CD4-positive, alpha-beta T cell treated with Interleukin-4 for 1 hour (primary cell): ENCODE measurements at places on chromosomes 6 and 20.

DNA sequence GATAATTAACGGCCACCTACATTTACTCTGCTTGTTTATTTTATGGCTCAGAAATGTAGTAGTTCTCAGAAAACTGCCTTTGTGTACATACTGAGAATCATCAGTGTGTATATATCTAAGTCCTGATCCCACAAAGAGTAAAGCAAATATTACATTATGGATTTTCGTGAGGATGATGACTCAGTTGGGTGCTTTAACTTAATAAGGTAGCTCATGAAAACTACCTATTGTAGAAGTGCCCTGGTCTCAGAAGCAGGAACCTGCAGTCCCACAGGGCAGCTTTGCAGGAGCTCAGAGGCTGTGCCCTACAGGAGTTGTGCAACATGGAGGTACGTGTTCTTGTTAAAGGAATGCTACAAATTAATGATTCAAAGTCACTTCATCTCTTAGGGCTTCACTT lies 108.2 kb downstream of the PLG start:
- DNase-seq = no peak

- no peak for DNase-seq
These were observed 116.1 kb upstream of the TIAM2 start for GRCh38 chr6:154878871-154879491.

GRCh38 chr6:77341058-77341986 lies 122.0 kb downstream of the HTR1B start:
- no peak for DNase-seq

DNA sequence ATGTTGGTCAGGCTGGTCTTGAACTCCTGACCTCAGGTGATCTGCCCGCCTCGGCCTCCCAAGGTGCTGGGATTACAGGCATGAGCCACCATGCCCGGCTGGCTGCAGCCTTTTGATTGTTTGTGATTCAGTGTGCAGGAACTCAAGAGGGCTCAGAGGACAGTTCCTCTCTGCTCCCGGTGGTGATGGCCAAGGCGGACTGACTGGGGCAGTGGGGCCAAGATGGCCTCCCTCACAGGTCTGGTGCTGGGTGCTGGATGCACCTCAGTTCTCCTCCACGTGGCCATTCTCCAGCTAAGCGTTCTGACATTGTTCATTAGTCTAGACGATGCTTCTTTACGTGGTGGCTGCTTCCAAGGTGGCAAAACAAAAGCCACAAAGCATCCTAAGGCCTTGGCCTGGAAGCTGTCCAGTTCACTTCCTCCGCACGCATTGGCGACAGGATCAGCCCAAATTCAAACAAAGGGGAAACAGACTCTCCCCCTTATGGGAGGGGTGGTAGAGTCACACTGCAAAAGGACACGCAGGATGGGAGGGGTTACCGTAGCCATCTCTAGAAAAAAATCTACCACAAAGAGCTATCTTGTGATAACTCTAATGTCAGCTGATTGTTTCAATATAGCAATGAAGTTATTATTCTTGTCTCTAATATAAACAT lies 146.9 kb downstream of the FOXC1 start:
- no peak for DNase-seq

- DNase-seq = no peak
These were observed 494.0 kb downstream of the ADGRB3 start for GRCh38 chr6:69129046-69129445.

- DNase-seq = no peak
These were observed 86.1 kb downstream of the FAM83B start for GRCh38 chr6:54932622-54933021.

DNA sequence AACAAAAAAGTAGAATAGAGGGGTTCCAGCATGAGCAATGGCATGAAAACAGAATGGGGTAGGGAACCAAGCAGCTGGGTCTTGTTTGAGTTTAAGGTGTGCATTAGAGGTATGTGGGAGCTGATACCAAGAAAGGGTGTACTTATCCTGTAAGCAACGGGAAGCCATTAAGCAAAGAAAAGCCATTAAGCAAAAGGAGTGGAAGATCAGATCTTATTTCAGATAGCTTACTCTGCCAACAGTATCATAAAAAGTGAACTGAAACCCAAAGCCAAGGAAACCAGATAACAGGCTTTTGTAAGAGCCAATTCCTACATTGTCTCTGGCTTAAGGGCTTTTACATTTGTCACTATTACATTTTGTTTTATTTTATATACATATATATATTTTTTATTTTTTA lies 21.3 kb upstream of the BEND6 start:
- DNase-seq = no peak

- no peak for DNase-seq
These were observed 132.4 kb downstream of the CDH26 start for GRCh38 chr20:60090631-60091030.

- no peak for DNase-seq
These were observed 1289.3 kb upstream of the CITED2 start for GRCh38 chr6:140663772-140664171.

- DNase-seq = no peak
These were observed 173.3 kb upstream of the TNFAIP3 start for GRCh38 chr6:137693711-137694110.

GRCh38 chr6:137950581-137950980 lies 83.5 kb downstream of the TNFAIP3 start:
- no peak for DNase-seq

- no peak for DNase-seq
These were observed 8.5 kb downstream of the GCM2 start for GRCh38 chr6:10873374-10873773.

GRCh38 chr6:115677198-115677597 lies 383.5 kb downstream of the FRK start:
- DNase-seq = no peak

- no peak for DNase-seq
These were observed 137.8 kb upstream of the SPACA1 start for GRCh38 chr6:87909849-87910248.

GRCh38 chr6:156909212-156910010 lies 132.2 kb downstream of the ARID1B start:
- DNase-seq = no peak

GRCh38 chr6:84522135-84522549 lies 242.3 kb downstream of the TBX18 start:
- DNase-seq = no peak

DNA sequence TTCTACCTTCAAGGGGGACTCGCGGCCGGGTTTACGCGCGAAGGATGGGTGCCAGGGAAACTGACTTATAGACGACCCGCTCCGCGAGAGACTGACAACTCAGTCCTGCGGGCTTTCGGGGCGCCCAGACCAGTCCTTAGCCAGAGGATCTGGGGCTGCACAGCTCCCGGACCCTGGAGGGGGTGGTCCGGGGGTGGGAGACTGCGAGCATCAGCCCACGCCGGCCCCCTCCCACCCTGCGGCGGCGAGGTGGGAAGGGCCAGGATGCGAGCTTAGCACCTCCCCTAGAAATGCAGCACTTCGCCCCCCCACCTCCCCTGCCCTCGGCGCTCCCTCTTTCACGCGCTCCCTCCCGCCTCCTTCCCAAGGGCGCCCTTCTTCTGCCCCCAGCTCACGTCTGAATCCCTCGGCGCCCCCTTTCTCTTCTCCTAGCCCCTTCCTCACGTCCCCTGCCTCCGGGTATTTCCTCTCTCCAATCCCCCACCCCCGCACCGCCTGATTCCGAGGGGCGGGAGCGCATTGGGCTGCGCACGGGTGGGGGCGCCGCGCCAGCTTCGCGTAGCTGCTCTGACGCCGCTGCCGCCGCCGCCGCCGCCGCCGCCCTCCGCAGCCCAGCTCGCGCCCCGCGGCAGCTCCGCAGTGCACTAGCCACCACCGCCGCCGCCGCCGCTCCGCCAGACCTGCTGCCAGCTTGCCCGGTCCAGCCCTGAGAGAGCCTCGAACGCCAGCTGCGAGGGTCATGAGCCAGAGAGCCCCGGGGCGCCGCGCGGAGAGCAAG lies at the start of gene SLC32A1:
TSS of gene SLC32A1 (plus strand) at position 639 of the 778 bp plus-strand sequence. CDS start 239 bp downstream, outside the sequence.
- no peak for DNase-seq

- DNase-seq = no peak
These were observed 5.0 kb upstream of the LPIN3 start for GRCh38 chr20:41335591-41335990.

- no peak for DNase-seq
These were observed 75.6 kb downstream of the PRL start for GRCh38 chr6:22221211-22221610.

DNA sequence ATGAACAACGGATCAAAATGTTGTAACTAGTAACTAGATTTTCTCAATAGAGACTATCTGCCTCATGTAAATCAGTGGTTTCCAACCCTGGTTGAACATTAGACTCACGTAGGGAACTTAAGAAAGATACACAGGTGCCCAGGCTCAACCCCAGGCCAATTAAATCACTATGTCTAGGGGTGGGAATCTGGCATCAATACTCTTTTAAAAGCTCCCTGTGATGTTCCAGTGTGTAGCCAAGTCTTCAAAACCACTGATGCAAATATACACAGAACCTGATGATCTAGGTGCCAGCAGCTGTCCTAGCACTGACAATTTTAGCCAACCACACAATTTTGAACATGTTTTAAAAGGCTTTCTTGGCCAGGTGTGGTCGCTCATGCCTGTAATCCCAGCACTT lies 128.7 kb downstream of the TBC1D32 start:
- no peak for DNase-seq
